ENCODE measurements at places on chromosomes 11 and 22.

GRCh38 chr11:44270403-44271273 is 39.3 kb downstream of the ALX4 start:
- DNase-seq: no peak

- DNase-seq: no peak
Measured at GRCh38 chr22:46953968-46954765, 191.7 kb downstream of the TBC1D22A start.

DNA sequence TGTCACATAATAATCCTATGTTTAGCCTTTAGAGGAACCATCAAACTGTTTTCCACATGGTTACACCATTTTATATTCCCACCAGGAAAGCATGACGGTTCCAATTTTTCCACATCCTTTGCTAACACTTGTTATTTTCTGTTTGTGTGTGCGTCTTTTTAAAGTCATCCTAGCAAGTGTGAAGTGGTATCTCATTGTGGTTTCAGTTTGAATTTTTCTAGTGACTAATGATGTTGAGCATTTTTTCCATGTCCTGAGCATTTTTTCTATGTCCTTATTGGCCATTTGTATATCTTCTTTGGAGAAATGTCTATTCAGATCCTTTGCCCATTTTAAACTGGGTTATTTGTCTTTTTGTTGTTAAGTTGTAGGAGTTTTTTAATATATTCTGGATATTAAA is 53.7 kb upstream of the DEPDC7 start:
- DNase-seq: peak; percentile 14

DNA sequence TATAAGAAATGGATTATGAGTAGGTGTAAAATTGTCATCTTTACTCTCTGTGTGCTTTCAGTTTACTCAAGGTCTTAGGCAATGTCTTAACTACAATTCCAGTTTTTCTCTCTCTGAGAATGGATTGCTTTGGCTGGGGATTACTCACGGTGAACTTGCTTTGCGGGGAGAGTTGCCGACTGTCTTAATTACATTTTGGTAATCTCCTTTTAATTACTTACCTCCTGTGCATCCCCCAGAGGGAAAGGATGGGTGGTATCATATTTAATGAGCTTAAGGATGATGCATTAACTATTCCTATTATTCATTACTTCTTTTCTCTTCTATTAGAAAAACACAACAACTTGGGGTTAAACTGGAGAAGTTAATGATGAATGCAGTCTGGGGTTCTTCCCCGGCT is 159.4 kb downstream of the MPPED1 start:
- no peak for DNase-seq

- DNase-seq: no peak
Measured at GRCh38 chr11:16703795-16704194, 34.7 kb upstream of the C11orf58 start.
